ENCODE measurements at places on chromosomes 7 and 10. TPM values are rescaled to one million over a fixed set of nuclear protein-coding genes. Genes with fewer than 3 reads are reported as not detected.

Gene APBB1IP
- 48.9 TPM for total RNA-seq

Gene CISD1
- 55.6 TPM for total RNA-seq

Gene SPDYE17
- total RNA-seq, result not detected

Gene GNGT1
- not detected for total RNA-seq

Gene RADIL
- total RNA-seq, result 0.04 TPM

GRCh38 chr10:62696798-62697197 lies 107.7 kb upstream of the ADO start:
- H3K4me3 ChIP-seq, result no peak overlapping the region
- H3K36me3 ChIP-seq, result no peaks in the 10 kb centered on the region
- H3K4me1 ChIP-seq, result peaks cover 12% of the 10 kb centered on the region
- no peaks in the 10 kb centered on the region for H3K27me3 ChIP-seq
- H3K27ac ChIP-seq, result no peak overlapping the region

DNA sequence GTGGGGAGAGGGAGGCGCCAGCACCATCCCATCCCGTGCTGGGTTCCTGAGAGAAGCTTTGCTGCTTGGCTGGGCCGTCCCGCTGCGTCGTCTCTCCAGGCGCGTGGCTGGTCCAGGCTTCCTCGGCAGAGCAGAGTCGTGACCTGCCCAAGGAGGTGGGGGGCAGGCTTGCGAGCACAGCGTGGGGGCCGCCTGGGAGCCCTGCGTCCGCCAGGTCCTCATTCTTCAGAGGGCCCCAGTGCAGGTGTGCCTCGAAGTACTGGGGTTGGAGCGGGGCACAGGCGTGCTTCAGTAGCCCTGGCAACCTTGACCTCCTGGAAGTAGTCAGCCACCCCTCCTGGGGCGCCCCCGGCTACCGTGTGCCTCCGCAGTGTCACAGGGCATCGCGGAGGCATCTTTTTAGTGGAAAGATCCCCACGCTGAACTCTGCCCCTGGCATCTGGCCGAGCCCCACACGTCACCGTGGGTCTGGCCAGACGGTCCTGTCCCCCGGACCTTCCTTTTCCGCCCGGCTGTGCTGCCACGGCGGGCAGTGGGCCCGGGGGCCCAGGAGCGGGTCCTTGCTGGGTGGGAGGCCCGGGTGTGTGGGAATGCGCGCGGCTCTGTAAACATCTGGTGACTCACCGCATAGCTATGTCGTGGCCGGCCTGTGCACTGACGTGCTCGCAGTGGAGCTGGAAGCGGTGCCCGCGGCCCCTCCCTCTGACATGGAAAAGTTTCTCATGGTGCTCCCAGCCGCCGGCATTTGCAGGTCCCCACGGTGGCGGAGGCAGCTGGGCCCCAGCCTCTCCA lies 6.4 kb downstream of the MAFK start:
- peaks cover 22% of the 10 kb centered on the region for H3K4me1 ChIP-seq
- H3K4me3 ChIP-seq, result no peak overlapping the region
- no peak overlapping the region for H3K27ac ChIP-seq
- no peaks in the 10 kb centered on the region for H3K27me3 ChIP-seq

GRCh38 chr10:93150289-93150688 lies 76.6 kb downstream of the CYP26A1 start:
- no peaks in the 10 kb centered on the region for H3K36me3 ChIP-seq
- DNase-seq, result no peak
- no peaks in the 10 kb centered on the region for H3K27me3 ChIP-seq
- no peak overlapping the region for H3K27ac ChIP-seq

- no peak overlapping the region for H3K27ac ChIP-seq
- no peaks in the 10 kb centered on the region for H3K27me3 ChIP-seq
- DNase-seq, result no peak
- no peaks in the 10 kb centered on the region for H3K36me3 ChIP-seq
- H3K4me3 ChIP-seq, result no peak overlapping the region
Observed at GRCh38 chr7:157898802-157899505, 562.1 kb downstream of the DNAJB6 start.

DNA sequence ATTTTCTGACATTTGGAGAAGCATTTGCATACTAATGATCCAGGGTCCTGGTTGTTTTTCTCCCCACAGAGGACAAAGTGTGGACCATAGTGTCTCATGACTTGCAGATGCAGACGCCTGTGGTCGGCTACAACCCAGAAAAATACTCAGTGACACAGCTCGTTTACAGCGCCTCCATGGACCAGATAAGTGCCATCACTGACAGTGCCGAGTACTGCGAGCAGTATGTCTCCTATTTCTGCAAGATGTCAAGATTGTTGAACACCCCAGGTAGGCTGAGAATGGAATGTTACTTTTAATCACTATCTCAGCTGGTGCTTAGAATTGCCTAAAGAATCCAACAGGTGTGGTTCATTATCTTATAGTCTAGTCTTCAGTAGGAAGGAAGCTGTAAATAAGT lies 951.5 kb upstream of the C7orf33 start:
- H3K36me3 ChIP-seq, result no peaks in the 10 kb centered on the region
- no peak overlapping the region for H3K4me3 ChIP-seq
- no peak for DNase-seq
- no peak overlapping the region for H3K27ac ChIP-seq
- H3K4me1 ChIP-seq, result no peaks in the 10 kb centered on the region

GRCh38 chr7:133742709-133743538 lies 384.2 kb upstream of the LRGUK start:
- DNase-seq, result no peak
- H3K36me3 ChIP-seq, result no peaks in the 10 kb centered on the region
- no peak overlapping the region for H3K27ac ChIP-seq
- H3K27me3 ChIP-seq, result no peaks in the 10 kb centered on the region

DNA sequence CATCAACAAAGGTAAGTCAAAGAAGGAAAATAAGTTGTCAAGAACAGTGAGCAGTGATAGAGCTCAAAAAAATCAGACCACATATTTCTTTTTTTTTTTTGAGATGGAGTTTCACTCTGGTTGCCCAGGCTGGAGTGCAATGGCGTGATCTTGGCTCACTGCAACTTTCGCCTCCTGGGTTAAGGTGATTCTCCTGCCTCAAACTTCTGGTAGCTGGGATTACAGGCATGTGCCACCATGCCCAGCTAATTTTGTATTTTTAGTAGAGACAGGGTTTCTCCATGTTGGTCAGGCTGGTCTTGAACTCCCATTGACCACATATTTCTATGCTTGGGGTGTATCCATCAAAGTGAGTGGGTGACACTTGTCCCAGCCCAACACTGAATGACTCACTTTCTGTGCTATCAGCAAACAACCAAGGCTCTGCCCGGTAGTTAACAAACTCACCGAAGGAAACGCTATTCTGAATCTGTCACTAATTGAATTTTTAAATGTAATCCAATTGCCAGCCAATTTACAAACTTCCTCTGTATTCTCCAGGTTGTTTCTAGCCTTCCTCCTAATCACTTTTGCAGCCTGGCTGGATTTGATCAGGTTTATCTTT lies 19.6 kb upstream of the SMNDC1 start:
- H3K4me3 ChIP-seq, result no peak overlapping the region
- H3K36me3 ChIP-seq, result no peaks in the 10 kb centered on the region
- H3K27ac ChIP-seq, result no peak overlapping the region
- DNase-seq, result no peak
- no peaks in the 10 kb centered on the region for H3K27me3 ChIP-seq
- H3K4me1 ChIP-seq, result no peaks in the 10 kb centered on the region

DNA sequence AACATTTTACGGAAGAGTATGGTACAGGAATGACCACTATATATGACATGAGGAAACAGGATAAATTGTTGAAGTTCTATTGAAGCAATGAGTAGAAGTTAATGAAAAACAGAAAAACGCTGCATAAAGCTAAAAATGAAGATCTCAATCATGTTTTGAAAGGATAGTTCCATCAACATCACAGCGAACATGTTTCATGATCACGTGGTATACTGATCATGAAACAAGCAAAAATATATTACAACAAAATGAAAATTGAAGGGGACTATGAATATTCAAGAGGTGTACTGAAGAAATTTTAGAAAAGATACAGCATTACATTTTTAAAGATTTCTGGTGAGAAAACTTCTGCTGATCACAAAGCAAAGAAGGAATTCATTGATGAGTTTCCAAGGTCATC lies 45.9 kb upstream of the TAC1 start:
- no peaks in the 10 kb centered on the region for H3K4me1 ChIP-seq
- no peaks in the 10 kb centered on the region for H3K36me3 ChIP-seq
- H3K4me3 ChIP-seq, result no peak overlapping the region
- DNase-seq, result no peak
- H3K27ac ChIP-seq, result no peak overlapping the region

DNA sequence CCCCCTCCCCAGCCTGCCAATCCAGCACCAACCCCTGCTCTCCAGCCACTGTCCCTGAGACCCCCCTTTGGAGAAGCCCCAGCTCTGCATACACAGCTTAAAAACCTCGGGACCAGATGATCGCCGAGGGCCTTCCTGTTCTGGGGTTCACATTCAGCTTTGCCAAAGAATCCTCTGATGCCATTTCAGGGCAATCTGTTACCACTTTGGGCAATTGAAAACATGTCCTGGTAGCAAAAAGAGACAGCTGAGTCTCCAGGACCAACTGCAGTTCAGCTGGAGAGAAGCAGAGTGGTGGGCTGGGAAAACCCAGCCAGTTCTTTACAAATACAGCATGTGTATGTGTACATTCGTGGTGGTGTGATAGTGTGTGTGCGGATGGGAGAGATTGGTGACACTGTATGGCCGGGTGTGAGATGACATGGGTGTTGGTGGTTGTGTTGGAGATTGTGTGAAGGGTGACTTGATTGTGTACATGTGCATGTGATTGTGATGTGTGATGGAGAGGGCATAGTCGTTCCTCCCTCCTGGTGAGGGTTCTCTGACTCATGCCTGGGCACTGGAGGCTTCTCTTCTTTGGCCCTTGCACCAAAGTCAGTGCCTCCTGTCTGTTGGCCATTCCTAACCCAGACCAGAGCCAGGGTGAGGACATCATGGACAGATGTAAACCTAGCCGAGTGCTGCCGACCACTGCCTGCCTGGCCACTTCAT lies 48.5 kb upstream of the AQP1 start:
- no peaks in the 10 kb centered on the region for H3K36me3 ChIP-seq
- no peak overlapping the region for H3K4me3 ChIP-seq
- DNase-seq, result no peak
- no peaks in the 10 kb centered on the region for H3K27me3 ChIP-seq

GRCh38 chr10:11828682-11829284 lies 5.6 kb downstream of the PROSER2 start:
- H3K4me3 ChIP-seq, result no peak overlapping the region
- no peaks in the 10 kb centered on the region for H3K27me3 ChIP-seq
- no peak for DNase-seq
- no peak overlapping the region for H3K27ac ChIP-seq

GRCh38 chr10:54691331-54691730 lies 109.7 kb downstream of the PCDH15 start:
- no peaks in the 10 kb centered on the region for H3K27me3 ChIP-seq
- no peak overlapping the region for H3K27ac ChIP-seq
- DNase-seq, result no peak
- H3K36me3 ChIP-seq, result no peaks in the 10 kb centered on the region
- H3K4me3 ChIP-seq, result no peak overlapping the region

GRCh38 chr7:107958764-107959526 lies 44.0 kb downstream of the LAMB1 start:
- no peak overlapping the region for H3K27ac ChIP-seq
- DNase-seq, result no peak
- H3K36me3 ChIP-seq, result no peaks in the 10 kb centered on the region
- H3K4me1 ChIP-seq, result no peaks in the 10 kb centered on the region

DNA sequence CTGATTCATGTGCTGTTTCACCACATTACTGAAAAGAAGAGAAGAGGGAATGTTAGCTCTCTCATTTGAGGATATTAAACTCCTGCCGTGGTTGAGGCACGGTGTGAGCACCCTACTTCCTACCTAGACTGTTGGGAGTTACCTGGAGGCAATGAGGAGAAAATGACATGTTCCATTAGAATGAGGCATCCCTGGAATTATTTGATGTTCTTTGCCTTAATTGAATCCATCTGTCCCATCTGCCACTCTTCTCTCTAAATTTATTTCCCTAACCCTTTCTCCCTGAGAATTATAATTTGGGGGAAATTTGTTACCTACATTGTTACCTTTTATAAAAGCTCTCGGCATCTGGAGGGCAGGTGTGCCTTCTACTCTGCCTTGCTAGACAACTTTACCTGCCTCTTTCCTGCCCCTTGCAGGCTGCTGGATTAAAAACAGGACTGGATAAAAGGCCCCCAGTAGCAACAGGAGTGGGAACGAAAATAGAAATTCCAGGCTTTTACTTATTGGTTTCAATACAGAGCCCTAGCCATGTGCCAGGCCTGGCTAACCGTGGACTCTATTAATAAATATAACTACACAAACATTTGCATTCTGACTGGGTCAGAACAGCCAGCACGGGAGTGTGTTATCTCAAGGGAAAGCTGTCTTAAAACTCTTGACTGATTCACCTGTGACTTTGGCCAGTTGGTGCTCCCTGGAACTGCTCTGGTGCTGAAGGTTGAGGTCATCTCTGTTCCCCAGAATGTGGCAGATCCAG lies 4.4 kb upstream of the ATXN7L1 start:
- peaks cover 39% of the 10 kb centered on the region for H3K4me1 ChIP-seq
- no peaks in the 10 kb centered on the region for H3K27me3 ChIP-seq
- DNase-seq, result no peak
- H3K4me3 ChIP-seq, result no peak overlapping the region
- H3K36me3 ChIP-seq, result no peaks in the 10 kb centered on the region

GRCh38 chr7:36305648-36306047 lies 84.0 kb upstream of the ANLN start:
- H3K36me3 ChIP-seq, result no peaks in the 10 kb centered on the region
- no peak overlapping the region for H3K4me3 ChIP-seq
- H3K27ac ChIP-seq, result no peak overlapping the region
- H3K4me1 ChIP-seq, result no peaks in the 10 kb centered on the region
- DNase-seq, result no peak

- DNase-seq, result no peak
- H3K4me3 ChIP-seq, result no peak overlapping the region
- H3K4me1 ChIP-seq, result no peaks in the 10 kb centered on the region
- H3K36me3 ChIP-seq, result no peaks in the 10 kb centered on the region
- H3K27me3 ChIP-seq, result peaks cover 8% of the 10 kb centered on the region
Observed at GRCh38 chr7:140542228-140542603, 62.9 kb upstream of the MKRN1 start.

- H3K27me3 ChIP-seq, result no peaks in the 10 kb centered on the region
- H3K4me3 ChIP-seq, result no peak overlapping the region
- H3K4me1 ChIP-seq, result no peaks in the 10 kb centered on the region
- DNase-seq, result no peak
- H3K36me3 ChIP-seq, result no peaks in the 10 kb centered on the region
Observed at GRCh38 chr7:49497471-49497870, 276.0 kb upstream of the VWC2 start.

- no peak overlapping the region for H3K27ac ChIP-seq
- H3K36me3 ChIP-seq, result no peaks in the 10 kb centered on the region
- H3K27me3 ChIP-seq, result no peaks in the 10 kb centered on the region
- no peak overlapping the region for H3K4me3 ChIP-seq
- DNase-seq, result no peak
Observed at GRCh38 chr10:63710703-63711102, 189.5 kb downstream of the REEP3 start.

- no peaks in the 10 kb centered on the region for H3K4me1 ChIP-seq
- DNase-seq, result no peak
- H3K27me3 ChIP-seq, result no peaks in the 10 kb centered on the region
- no peak overlapping the region for H3K27ac ChIP-seq
Observed at GRCh38 chr10:91495402-91495801, 85.3 kb downstream of the HECTD2 start.

- no peaks in the 10 kb centered on the region for H3K4me1 ChIP-seq
- no peak overlapping the region for H3K4me3 ChIP-seq
- no peaks in the 10 kb centered on the region for H3K36me3 ChIP-seq
- peaks cover 6% of the 10 kb centered on the region for H3K27me3 ChIP-seq
- no peak for DNase-seq
Observed at GRCh38 chr10:1380088-1380671, 324.0 kb downstream of the WDR37 start.

GRCh38 chr10:95445223-95445836 lies 115.8 kb downstream of the SORBS1 start:
- no peaks in the 10 kb centered on the region for H3K4me1 ChIP-seq
- DNase-seq, result no peak
- H3K4me3 ChIP-seq, result no peak overlapping the region
- H3K27ac ChIP-seq, result no peak overlapping the region

Data from CD8-positive, alpha-beta memory T cell (primary cell).